ENCODE measurements at places on chromosomes 1 and 21.

DNA sequence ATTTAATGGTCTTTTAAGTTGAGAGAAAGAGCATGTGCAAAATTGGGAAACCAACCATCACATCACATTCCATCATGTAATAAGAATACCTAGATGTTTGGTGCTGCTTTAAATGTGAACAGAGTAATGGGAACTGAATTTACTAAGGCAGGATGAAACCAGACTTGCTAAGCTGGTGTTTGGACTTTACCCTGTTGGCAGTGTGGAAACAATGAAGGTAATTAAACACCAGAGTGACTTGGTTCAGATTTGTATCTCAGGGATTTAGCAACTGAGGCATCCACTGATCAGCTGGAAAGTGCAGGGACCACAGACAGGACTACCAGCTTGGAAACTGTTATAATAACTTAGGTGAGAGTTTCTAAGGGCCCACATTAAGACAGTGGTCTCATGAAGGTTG lies 263.4 kb downstream of the OLFM3 start:
- no peak for DNase-seq

GRCh38 chr1:204572923-204573922 lies 57.0 kb downstream of the MDM4 start:
- no peak for DNase-seq

DNA sequence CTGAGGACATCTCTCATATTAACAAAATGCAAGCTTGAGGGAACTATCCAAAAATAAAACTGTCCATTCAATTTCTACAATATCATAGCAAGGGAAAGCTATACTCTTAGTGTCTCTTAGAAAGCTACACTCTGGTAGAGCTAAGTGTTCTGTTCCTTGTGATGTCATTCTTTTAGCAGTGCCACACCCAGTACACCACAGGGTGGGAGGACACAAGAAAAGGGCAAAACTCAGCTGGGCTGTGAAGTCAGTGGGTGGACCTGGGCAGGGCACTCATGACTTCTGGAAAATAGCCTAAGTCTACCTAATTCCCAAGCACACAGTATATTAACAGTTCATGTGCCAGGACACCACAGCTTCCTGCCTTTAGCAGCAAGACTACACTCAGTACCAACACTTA lies 42.2 kb upstream of the TNFSF4 start:
- DNase-seq: no peak

DNA sequence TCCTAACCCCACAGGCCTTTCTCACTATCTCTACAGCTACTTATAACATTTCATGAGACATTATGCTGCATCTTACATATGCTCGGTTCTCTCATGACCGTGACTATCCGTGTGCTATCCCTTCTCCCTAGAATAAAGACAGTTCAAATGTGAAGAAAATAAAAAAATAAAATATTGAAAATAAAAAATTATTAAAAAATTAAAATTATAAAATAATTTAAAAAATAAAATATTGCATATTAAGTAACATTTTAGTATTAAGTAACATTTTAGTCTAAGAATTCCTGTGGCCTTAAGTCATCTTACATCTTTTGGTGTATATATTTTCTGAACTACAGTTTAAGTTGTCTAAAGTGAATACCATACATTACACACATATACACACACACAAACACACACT lies 415.5 kb downstream of the DPYD start:
- DNase-seq: no peak

- DNase-seq: no peak
These were observed 212.1 kb upstream of the FMN2 start for GRCh38 chr1:239879321-239880170.

DNA sequence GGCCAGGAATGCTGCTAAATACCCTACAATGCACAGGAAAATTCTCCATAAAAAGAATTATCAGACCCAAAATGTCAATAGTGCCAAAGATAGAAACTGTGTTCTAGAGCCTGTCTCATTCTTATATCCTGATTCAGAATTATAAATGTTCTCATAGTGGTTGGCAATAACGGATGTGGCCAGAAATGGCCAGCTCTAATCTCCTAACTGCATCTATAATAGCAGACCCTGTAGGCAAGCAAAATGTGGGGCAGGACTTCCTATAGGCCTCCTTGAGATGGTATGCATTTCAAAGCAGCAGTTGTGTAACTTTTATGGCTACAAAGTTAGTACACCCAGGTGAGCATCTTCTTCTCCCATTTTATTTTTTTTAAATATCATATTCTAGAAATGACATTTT lies 95.9 kb upstream of the SGIP1 start:
- no peak for DNase-seq

DNA sequence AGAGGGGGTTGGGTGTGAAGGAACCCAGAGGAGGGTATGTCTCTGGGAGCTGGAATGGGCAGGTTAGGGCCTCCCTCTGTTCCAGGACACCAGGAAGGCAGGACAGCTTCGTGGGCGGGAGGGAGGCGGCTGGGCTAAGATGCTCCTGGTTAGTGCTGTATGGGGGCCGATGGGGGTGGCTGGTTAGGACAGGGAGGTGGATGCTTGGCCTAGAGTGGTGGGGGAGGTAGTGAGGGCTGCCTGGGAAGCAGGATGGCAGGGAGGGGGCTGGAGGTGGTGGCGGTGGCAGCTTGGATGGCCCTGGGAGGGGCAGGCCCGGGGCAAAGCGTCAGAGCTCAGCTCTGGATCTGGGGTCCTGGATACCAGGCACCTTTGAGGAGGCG lies 6.2 kb upstream of the MMP23B start:
- no peak for DNase-seq

DNA sequence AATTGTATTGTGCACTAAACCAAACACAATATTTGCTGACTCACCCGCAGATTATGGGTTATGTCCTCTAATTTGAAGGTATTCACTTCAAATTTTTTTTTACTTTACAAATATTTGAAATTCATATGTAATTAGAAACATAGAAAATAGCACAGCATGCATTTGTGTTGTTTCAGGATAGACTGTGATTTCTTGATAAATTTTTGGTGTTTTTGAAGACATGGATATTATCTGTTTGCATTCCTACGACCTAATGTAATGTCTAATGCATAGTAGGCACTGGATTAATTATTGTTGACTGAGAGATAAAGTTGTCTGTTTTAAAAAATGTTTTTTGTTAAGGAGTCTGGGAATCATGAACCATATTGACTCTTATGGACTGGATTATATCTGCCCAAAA lies 850.2 kb downstream of the BRINP3 start:
- no peak for DNase-seq

DNA sequence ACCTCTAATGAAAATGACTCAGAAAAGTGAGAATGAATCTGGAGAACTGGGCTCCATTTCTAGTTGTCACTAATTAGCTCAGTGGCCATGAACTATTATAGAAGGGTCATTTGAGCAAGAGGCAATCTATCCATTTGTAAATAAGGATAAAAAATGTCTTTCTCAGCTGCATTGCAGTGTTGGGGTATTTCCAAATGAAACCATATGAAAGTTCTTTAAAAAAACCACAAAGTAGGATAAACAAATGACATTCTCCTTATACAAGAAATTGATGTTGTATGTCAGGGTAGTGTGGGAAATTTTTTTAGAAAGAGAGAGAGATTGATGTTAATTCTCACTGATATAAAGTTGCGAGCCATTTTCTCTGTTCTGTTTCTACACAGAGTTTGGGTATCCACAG lies 26.0 kb downstream of the FMO3 start:
- DNase-seq: no peak

- DNase-seq: no peak
These were observed 114.8 kb upstream of the PAXBP1 start for GRCh38 chr21:32886339-32886738.

DNA sequence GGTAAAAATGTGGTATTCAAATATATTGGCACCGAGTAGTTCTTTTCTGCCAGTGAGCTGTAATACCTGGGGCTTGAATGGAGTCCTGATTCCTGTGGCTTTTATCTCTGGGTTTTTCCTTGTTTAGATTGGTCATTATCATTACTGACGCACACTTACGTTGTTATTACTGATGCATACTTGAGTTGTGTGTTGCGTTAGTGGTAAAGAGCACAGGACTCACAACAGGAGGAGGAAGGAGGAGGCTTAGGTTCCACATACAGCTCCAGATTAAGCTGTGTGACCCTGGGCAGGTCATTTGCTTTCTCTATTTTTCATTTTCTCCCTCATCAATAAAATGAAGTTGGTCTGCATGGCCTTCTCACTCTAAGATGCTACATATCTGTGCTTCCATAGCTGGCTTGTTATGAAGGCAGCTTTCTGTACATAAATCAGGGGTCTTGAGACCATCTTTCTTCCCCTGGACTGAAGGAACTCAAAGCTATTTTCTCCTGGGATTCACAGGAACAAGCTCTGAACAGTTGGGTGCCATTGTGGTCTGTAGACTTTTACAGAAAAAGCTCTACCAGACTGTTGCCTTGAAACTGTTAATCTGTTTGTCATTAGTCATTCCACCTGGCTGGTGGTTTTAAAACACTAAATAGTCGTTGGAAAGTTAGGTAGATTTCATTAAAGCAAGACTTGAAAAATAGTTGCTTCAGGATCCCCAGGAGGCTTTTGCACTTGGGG lies 5.6 kb downstream of the ARID1A start:
- no peak for DNase-seq

DNA sequence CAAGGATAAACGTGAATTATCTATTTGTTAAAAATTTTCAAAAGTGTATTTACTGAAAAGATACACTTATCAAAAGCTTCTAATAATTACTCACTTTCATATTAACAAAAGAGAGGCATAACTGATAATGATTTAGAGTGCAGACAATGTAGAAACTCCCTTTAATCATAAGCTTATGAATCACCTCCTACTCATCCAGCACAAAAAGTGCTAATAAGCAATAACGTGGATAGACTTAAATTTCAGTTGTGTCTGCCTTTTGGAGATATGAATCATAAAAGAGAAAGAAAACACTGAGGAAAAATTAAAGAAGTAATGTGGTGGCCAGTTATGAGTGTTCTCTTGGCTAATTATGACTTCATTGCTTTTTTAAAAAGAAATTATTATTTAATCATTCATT lies 827.6 kb upstream of the B3GALT2 start:
- DNase-seq: no peak

DNA sequence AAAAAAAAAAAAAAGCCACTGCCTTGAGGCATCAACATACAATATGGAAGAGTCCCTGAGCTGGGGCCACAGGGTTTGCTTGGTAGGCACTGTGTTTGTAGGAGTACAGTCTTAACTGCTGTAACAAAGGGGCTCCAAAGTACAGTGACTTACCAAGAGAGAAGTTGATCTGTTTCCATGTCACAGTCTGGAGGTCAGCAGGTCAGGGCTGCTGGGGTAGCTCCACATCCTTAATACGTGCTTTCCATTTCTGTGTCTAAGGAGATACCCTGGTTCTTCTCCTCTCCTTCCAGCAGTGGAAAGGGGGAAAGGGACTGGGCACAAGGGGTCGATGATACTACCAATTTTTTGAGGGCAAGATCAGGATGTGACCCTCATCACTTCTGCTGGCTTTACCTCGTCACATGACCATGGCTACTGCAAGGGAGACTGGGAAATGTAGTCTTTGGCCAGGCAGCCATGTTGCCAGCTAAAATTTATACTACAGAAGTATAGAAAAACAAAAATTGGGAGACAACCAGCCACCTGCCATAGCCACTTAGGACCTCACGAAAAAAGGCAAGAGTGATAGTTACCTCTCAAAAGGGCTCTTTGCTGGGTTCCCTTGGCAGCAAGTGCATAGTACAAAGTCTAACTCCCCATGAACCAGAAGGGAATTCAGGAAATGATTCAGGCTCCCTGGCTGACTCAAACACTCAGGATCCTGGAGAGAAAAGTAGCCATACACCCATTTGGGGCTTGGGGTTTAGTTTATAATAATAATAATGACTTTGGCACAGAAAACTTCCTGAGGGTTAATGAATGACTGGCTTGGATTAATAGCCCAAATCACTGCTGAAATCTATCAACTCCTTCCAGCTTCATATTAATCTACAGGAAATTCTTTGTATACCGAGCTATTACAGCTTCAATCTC lies 52.7 kb upstream of the ATP5PO start:
- peak; percentile 12 for DNase-seq

GRCh38 chr1:224402472-224403036 lies 32.0 kb downstream of the WDR26 start:
- DNase-seq: no peak

GRCh38 chr1:9825093-9826074 lies 1.6 kb upstream of the CLSTN1 start:
- peak; percentile 43 for DNase-seq

GRCh38 chr1:42150651-42151050 lies 2.6 kb upstream of the GUCA2B start:
- DNase-seq: no peak

- DNase-seq: no peak
These were observed 22.9 kb downstream of the MEGF6 start for GRCh38 chr1:3588395-3588794.

DNA sequence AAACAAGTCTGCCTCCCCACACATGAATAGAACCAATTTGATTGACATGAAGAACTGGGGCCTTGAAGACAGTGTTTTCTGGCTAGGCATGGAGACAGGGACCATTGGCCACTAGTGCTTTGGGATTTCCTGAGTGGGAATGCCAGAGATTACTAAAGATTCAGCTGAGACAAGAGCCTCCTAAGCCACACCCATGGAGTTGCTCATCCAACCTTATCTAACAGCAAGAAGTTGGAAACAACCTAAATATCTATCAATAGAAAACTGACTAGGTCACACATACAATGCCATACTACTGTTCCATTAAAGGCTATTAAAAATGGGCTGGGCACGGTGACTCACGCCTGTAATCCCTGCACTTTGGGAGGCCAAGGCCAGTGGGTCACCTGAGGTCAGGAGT lies 184.1 kb downstream of the ZBTB18 start:
- no peak for DNase-seq

GRCh38 chr1:224635356-224635755 lies 19.2 kb downstream of the CNIH3 start:
- no peak for DNase-seq

GRCh38 chr1:1875932-1876331 lies 15.0 kb downstream of the GNB1 start:
- DNase-seq: no peak

- no peak for DNase-seq
These were observed 223.1 kb upstream of the POGK start for GRCh38 chr1:166616206-166616605.

- no peak for DNase-seq
These were observed 110.3 kb upstream of the PALMD start for GRCh38 chr1:99535470-99536164.

GRCh38 chr1:232528472-232529089 lies 101.4 kb downstream of the SIPA1L2 start:
- DNase-seq: no peak

DNA sequence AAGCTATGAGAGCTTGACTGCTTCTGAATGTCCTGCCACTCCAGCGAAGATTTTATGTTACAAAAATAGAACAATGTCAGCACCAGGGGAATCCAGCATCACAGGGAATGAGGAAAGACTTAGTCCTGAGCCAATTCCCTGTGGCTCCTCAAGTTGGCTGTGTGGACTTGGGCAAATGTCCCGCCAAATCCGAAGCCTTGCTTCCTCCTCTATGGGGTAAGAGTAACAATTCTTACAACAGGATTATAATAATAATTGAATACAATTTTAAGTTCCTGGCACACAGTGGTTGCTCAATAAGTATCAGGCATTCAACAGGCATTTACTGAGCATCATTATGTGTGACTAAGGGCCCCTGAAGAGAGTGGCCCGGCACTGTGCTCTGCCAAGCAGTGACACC lies 44.4 kb downstream of the STPG1 start:
- no peak for DNase-seq
